ENCODE measurements at places on chromosomes 16 and 17.

- no peak for DNase-seq
These were observed 16.9 kb upstream of the GLIS2 start for GRCh38 chr16:4298761-4299522.

- peak; percentile 62 for DNase-seq
These were observed 59.8 kb downstream of the NEUROD2 start for GRCh38 chr17:39547713-39548478.

GRCh38 chr17:75396025-75396424 is 9.5 kb downstream of the GRB2 start:
- DNase-seq: no peak

DNA sequence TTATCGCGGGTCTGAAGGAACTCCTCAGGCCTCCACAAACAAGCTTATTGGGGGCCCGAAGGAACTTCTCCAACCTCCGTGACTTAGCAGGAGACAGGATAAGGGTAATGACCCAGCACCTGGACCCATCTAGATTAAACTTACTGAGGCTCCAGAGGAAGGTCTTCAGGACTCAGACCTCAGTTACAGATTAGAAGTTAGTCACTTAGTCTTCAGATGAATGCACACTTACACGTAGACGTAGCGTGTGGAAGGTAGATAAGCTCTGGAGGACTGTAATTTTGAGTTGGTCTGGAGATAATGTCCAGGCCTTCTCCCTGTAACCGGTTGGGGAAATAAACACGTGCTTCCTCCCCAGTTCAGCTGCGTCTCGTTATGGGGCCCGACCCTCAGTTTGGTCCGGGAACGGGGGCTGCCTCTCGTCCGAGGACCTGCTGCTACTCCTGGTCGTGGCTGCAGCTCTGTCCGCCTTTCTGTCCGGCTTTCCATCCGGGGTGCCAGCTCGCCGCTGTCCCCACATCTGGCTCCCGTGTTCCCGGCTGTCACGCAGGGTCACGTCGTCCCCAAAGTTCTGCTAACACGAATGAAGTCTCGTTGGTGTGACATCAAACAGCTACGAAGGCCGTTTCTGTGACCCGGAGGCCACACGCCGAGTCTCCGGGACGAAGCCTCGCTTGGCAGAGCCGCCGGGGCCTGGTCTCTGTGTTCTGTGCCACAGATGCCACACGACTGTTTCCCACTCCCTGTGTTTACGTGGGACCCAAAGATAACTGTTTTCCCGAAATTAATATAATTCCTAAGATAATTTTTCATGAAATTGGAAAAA is 11.8 kb upstream of the SECTM1 start:
- no peak for DNase-seq

DNA sequence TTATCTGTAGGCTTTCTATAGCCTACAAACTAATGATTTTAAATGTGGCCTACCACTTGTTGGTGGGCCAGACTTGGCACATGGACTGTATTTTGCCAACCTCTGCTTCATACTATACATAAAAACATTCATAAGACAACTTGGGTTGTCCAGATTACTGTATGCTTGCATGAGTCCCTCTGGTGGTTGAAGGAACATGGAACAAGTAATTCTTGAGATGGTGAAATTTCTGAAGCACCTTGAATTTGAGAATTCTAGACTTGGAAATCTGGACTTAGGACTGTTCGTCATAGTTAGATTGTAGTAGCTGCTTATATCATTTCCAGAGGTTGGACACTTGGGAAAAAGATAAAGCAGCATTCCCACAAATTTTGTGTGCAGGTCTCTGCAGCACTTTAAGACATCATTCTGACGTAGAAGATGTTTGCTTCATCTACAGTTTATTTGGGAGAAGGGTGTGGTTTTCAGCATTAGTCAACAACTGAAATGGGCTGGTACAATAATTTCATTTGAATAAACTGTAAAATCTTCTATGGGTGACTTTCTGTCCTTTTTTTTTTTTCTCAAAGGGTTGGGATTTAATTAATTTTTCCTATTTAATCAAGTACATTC is 31.2 kb downstream of the NFATC3 start:
- no peak for DNase-seq

DNA sequence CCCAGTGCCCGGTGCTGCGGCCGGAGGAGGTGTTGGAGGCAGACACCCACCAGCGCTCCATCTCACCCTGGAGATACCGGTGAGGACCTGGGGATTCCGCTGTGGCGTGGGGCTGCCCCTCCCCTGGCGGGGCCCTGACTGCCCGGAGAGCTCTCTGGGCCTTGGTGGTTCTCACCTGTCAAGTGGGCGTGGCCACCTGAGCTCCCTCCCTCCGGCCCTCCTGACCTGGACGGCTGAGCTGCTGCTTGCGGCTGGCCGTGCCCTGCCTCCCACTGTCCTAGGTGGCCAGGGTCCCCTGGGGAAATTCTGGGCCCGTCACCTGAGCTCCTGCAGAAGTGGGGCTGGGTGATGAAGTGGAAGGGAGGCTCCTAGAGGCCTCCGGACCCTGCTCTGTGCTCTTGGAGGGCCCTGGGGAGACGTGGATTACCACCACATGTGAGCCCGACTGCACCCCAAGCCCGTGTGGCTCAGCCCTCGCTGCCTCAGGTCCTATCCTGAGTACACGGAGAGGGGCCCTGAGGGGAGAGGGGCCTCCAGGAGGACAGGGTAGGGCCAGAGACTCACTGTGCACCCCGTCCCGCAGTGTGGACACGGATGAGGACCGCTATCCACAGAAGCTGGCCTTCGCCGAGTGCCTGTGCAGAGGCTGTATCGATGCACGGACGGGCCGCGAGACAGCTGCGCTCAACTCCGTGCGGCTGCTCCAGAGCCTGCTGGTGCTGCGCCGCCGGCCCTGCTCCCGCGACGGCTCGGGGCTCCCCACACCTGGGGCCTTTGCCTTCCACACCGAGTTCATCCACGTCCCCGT is 1.1 kb downstream of the IL17C start:
- no peak for DNase-seq

- DNase-seq: no peak
These were observed 108.6 kb downstream of the CMIP start for GRCh38 chr16:81553080-81553813.

GRCh38 chr17:73293480-73293911 is 18.3 kb downstream of the CDC42EP4 start:
- DNase-seq: no peak

GRCh38 chr16:68265078-68265920 is 973 bp downstream of the SLC7A6 start:
- peak; percentile 58 for DNase-seq

DNA sequence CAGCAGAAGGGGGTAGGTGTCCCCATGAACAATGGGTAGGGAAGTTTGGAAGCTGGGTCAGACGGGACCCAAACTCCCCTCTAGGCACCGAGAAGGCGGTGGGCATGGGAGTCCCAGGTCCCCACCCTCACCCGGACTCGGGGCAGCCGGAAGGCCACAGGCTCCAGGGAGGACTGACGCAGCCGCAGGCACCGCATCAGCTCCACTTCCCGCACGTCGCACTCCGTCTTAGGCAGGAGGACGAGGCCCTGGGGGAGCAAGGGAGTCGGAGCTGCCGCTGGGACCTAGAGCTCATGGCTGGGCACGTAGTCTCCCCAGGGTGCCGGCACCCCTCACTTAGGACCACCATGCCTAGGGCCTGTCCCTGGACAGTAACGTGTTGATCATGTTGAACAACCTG is 7.1 kb upstream of the PAM16 start:
- no peak for DNase-seq

DNA sequence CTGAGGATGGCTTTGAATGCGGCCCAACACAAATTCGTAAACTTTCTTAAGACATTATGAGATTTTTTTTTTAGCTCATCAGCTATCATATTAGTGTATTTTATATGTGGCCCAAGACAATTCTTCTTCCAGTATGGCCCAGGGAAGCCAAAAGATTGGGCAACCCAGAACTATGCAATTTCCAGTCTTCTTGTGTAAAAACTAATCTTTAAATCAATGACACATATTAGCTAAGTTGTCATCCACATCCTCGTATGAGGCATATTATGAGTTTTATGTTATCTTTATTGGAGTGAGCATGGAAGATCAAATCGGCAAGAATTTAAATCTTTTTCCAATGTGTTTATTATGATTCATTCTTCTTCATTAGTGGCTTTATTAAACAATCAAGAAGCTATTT is 198.6 kb upstream of the HSBP1 start:
- no peak for DNase-seq

GRCh38 chr17:72386619-72387237 is 265.9 kb downstream of the SOX9 start:
- DNase-seq: no peak

DNA sequence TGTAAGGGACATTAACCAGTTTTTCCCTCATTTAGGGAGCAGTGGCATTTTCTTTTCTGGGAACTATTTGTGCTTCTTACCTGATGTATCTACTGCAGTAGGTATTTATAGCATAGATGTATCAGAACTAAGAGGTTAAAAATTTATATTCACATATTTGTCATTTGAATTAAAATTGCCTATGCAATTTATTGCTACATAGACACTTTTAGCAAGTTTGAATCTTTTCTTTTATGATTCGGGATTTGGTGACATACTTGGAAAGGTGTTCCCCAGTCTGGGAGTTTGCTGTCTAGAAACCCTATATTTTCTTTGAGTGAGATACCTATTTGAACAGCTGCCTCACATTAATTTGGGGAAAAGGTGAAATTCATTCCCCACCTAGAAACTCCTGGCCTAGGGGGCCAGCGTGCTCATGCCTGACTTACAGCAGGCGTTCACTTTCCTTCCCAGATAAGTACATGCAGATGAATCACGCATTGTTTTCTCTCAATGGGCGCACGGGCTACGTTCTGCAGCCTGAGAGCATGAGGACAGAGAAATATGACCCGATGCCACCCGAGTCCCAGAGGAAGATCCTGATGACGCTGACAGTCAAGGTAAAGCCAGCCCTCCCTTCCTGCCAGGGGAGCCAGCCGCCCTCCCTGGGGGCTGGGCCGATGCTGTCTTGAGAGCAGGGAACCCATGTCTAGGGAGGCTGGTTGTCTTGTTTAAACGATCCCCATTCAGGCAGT is 73.8 kb downstream of the SDR42E1 start:
- DNase-seq: no peak

DNA sequence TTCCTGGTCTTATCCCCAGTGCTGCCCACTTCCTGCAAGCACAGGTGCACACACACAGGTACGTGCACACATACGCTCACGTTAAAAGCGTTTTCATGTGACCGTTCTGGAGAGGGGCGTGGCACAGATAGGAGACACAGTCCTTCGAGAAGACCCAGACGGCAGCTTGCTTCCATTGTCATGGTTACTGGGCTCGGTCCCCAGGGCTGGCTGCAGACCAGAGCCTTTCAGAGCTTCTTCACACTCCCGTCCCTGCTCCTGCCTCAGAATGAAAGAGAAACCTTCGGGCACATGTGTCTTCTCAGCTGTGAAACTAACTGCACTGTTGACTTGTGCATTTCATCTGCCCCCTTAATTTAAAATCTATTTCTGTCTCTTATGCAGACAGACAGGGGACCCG is 154.2 kb downstream of the PITPNC1 start:
- DNase-seq: no peak

DNA sequence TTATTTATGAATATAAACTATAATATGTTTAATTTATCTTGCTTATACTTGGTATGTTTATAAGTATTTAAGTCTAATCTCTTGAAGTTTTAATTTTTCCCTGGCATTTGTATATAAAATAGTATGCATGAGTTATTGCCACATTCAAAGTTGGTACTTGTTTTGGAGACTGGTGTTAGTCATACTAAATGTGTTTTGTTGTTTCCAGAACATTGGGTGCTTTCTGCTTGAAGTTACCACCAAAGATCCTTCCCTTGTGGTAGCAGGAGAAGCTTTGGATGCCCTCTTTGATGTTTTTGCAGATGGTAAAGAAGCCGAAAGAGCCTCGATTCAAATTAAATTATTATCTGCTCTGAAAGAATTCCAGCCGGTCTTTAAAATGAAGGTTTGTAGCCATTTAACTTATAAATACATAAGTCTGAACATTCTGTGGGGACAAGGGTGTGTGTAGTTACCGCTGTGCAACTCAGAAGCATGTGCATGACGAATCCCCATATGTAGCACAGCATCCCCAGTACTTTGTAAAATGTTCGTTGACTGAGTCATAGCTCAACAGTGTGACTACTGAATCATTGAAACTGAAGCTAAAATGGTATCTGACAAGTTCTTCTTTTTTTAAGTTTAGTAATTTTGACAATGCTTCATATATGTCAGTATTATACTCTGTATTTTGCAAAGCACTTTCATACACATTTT is 36.4 kb downstream of the HEATR3 start:
- no peak for DNase-seq

- no peak for DNase-seq
These were observed 162.4 kb upstream of the TOX3 start for GRCh38 chr16:52709306-52709705.

GRCh38 chr17:58291246-58291645 is 10.5 kb upstream of the MPO start:
- no peak for DNase-seq

GRCh38 chr16:86322283-86322682 is 188.0 kb upstream of the FOXF1 start:
- DNase-seq: no peak

GRCh38 chr16:84652566-84652965 is 4.3 kb downstream of the KLHL36 start:
- peak; percentile 40 for DNase-seq

DNA sequence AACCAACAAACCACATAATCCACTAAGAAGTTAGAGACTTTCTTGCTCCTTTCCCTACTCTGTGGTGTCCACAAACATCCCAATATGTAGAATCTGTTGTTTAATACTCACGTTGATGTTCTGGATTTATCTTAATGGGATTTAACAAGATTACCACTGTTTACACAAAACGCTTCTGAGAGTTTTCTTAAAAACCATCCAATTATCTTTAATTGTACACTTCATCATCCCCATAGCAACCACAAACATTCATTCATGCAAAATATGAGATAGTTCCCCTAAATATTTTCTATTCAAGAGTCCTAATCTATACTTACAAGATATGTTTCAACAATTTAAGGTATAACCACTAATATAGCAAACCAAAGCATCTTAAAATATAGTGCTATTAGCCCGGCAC is 76.5 kb upstream of the CLEC18B start:
- no peak for DNase-seq

DNA sequence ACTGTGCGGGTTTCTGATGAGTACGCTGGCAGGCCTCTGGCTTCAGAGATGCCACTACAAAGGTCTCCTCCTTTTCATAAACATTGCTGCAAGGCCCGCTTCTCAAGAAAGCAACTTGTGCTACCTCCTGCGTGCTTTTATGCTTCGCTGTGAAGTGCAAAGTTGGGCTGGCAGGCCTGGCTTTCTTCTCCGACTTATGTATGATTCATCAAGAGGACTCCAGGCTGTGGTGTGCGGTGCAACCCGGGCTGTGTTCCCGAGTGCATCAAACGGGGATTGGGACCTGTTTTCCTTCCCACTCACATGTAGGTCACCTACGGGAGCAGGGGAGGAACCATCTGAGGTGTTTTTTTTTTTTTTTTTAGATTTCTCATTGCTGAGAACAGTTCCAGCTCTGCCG is 534.1 kb downstream of the WWOX start:
- DNase-seq: no peak

DNA sequence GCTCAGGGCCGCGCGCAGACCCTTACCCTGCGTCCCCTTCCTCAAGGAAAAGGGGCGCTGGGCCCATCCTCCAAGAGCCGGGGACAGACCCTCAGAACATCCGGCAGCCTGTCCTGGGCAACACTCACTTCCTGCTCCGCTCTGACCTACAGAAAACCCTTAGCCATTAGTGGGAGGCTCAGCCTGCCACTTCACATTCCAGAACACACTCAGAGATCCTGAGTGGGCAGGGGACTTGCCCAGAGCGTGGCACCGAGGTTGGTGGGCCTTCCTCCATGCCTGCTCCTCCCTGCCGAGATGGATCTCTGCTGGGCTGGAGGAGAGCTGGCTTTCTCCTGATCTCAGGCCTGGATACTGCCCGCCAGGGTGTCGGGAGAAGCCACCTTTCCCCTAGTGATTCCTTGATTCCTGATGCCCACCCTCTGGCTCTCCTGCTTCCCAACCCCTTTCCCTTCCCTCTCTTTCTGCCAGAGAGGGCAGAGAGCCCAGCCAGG is 1.5 kb downstream of the SCARF1 start:
- DNase-seq: no peak

All from T follicular helper cell (primary cell).